ENCODE measurements at places on chromosomes 3 and 15. TPM values are rescaled to one million over a fixed set of nuclear protein-coding genes. Genes with fewer than 3 reads are reported as not detected.

DNA sequence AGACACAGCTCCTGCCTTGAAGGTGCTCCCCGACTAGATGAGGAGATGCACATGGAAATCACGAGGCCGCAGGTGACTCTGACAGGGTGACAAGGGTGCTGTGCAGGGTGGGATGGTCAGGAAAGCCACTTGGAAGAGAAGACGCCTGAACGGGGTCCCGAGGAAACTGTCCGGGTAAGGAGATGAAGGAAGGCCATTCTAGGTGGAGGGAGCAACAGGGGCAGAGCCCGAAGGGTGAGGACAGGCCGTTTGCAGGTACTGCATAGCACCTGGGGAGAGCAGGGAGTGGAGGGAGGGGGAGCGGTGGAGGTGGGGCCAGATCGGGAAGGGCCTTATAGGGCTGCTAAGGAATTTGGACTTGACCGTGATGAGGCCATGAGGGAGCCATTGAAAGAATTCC, 105.6 kb upstream of the DLG1 start:
- H3K36me3 ChIP-seq, result no peaks in the 10 kb centered on the region
- no peak for DNase-seq
- H3K27ac ChIP-seq, result no peak overlapping the region
- no peaks in the 10 kb centered on the region for H3K27me3 ChIP-seq
- H3K4me3 ChIP-seq, result no peak overlapping the region

DNA sequence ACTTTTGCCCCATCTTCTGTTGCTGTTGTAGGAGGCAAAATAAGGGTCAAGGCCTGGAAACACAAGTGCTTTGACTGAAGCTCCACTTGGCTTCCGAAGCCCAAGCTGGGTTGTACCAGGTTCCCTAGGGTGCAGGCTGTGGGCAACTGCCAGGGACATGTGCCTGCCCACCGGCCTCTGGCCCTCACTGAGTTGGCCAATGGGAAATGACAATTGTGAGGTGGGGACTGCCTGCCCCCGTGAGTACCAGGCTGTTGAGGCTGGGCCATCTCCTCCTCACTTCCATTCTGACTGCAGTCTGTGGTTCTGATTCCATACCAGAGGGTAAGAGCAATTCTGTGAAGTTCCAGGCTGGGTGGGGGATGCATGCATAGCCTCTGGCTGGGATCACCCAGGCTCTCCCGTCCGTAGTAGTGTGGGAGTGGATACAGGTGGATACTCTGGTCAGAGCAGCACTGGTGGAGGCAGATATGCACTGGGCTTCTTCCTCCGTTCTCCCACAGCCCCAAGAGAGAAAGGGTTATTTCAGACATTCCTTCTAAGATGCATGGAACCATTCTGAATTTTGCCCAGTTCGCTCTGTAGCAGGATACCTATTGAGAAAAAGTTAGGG, at the start of gene ADIPOQ:
ADIPOQ (plus strand) TSS at position 285 of the 613 bp plus-strand sequence. CDS start 10,349 bp downstream, outside the sequence.
- DNase-seq, result no peak
- no peaks in the 10 kb centered on the region for H3K4me1 ChIP-seq
- H3K27ac ChIP-seq, result no peak within 1 kb of the TSS
- H3K27me3 ChIP-seq, result peaks cover 59% of the 10 kb centered on the region
- H3K4me3 ChIP-seq, result no peak within 1 kb of the TSS

Gene BUB1B
- total RNA-seq, result 22.3 TPM

Gene SLC24A5
- total RNA-seq, result not detected

DNA sequence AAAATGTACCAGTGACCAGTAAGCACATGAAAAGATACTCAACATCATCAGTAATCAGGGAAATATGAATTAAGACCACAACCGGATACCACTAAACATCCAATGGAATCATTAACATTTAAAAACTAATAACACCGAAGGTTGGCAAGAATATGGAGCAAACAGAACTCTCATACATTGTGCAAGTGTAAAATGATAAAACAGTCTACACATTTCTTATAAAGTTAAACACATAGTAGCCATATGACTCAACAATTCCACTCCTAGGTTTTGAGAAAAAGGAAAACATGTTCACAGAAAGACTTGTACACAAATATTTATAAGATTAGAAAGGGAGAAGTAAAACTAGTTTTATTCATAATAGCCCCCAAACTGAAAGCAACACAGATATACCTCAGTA, 60.3 kb upstream of the SLCO2A1 start:
- no peaks in the 10 kb centered on the region for H3K36me3 ChIP-seq
- no peak for DNase-seq
- H3K27ac ChIP-seq, result no peak overlapping the region
- H3K4me1 ChIP-seq, result no peaks in the 10 kb centered on the region
- H3K27me3 ChIP-seq, result no peaks in the 10 kb centered on the region
- H3K4me3 ChIP-seq, result no peak overlapping the region

Gene OR4F15
- not detected for total RNA-seq

DNA sequence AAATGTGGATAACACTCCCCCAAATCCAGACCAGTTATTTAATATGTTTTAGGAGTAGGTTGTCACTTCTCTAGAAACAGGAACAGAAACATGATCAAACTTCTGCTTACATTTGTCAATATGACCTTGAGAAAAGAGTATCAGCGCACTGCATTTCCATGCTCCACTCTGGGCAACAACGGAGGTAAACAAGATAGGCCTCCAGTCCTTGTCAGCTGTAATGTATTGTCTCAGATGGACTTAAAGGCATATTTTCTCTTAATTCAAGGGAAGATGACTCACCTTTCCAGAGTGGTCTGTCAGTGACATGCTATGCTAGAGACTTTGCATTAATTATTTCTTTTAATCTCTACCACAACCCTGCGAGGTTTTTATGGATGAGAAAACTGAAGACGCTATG, 51.6 kb upstream of the TCF12 start:
- no peak overlapping the region for H3K27ac ChIP-seq
- no peaks in the 10 kb centered on the region for H3K27me3 ChIP-seq
- no peaks in the 10 kb centered on the region for H3K4me1 ChIP-seq
- H3K4me3 ChIP-seq, result no peak overlapping the region
- no peaks in the 10 kb centered on the region for H3K36me3 ChIP-seq

Measured in esophagus squamous epithelium (tissue), 5 donors.